ENCODE measurements at places on chromosomes 3 and 15. TPM values are rescaled to one million over a fixed set of nuclear protein-coding genes. Genes with fewer than 3 reads are reported as not detected.

SOX2 gene
- polyA plus RNA-seq = 3.1 TPM

GRCh38 chr15:76204109-76204845 is 107.0 kb downstream of the ETFA start:
- H3K4me3 ChIP-seq = no peak overlapping the region
- DNase-seq = no peak
- no peak overlapping the region for H3K27ac ChIP-seq
- no peaks in the 10 kb centered on the region for H3K27me3 ChIP-seq

CSTA gene
- polyA plus RNA-seq = 292 TPM

DNA sequence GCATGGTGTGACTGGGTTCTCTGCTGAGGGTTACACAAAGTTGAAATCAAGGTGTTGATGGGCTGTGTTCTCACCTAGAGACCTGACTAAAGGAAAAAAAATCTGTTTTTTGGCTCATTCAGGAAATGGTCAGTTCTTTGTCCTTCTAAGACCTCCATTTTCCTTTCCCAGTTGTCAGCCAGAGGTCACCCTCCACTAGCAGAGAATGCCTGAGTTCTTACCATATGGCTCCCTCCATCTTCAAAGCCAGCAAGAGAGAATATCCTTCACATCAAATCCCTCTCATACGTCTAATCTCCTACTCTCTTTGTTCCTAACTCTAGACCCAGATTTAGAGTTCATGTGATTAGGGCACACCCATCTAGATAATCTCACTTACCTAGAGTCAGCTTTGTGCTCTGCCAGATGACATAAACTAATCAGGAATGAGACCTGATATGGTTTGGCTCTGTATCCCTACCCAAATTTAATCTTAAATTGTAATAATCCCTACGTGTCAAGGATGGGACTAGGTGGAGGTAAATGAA is 19.4 kb downstream of the ANKRD28 start:
- H3K27ac ChIP-seq = no peak overlapping the region
- no peaks in the 10 kb centered on the region for H3K36me3 ChIP-seq
- H3K27me3 ChIP-seq = no peaks in the 10 kb centered on the region
- no peak overlapping the region for H3K4me3 ChIP-seq
- DNase-seq = no peak

TRPC1 gene
- polyA plus RNA-seq = 7.1 TPM

DNA sequence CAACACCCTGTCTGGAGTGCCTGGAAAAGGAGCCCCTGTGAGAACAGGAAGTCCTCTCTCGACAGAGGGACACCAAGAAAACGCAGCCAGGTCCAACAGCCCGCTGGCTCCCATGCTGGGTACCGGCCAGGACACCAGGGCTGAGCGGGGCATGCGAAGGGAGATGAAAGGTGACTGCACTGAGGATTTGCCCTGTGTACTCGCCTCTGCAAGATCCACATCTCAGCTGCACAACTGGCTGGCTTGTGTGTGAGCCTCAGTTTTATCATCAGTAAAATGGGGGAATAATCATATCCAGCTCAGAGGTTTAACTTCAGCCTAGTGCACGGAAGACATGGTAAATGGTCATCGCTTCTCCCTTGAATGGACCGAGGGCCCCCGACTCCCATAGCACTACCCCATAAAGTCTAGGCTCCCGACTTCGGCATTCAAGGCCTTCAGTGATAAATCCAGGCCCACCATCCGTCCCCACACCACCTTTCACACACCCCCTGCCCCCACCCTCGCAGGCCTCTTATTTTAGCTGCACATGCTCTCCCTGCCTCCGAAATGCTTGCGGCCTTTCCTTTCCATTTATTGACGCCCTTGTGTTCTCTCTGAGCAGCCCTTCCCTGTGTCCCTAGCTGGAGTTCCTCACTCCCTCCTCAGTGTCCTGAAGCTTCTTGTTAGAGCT is 15.8 kb downstream of the ISG20 start:
- peaks cover 11% of the 10 kb centered on the region for H3K4me1 ChIP-seq
- no peak overlapping the region for H3K27ac ChIP-seq
- H3K36me3 ChIP-seq = no peaks in the 10 kb centered on the region
- peaks cover 4% of the 10 kb centered on the region for H3K27me3 ChIP-seq

SCAP gene
- 40.5 TPM for polyA plus RNA-seq

GPX1 gene
- 384 TPM for polyA plus RNA-seq

Data from thymus (tissue), 14 donors.